ENCODE measurements at places on chromosomes 4 and X.

DNA sequence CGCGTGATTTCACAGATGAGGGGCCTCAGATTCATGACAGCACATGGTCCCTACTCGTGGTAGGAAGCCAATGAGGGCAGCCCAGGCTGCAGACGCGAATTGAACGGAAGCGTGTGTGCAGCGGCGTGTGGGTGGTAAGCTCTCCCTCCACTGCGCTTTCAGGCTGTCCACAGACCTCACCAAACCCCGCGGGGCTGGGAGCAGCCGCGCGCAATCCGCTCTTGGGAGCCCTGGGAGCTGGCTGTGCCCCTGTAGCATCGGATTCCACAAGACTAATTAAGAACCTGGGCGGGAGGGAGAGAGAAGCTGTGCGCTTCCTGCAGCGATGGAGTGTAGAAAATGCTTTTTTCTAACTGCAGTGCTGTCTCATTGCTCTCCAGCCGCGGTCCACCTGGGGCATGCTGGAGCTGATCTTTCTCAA is 134.9 kb downstream of the STOX2 start:
- no peak for DNase-seq

DNA sequence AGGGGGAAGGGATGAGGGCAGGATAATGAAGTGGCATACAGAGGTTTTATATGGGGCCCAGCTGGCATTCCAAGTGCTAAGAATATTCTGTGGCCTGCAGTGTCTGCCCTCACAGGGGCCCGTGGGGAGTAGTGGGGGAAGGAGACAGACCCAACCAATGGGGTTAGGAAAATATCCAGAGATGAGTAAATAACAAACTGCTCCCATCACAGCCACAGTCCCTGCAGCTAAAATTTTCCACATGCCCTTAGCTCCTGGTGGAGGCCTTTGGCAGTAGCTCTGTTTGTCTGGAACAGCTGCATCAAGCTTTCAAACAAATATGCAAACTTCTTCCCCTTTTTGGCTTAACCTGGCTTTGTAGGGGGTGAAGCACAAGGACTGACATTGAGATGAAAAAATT is 3.1 kb downstream of the SRPX2 start:
- no peak for DNase-seq

DNA sequence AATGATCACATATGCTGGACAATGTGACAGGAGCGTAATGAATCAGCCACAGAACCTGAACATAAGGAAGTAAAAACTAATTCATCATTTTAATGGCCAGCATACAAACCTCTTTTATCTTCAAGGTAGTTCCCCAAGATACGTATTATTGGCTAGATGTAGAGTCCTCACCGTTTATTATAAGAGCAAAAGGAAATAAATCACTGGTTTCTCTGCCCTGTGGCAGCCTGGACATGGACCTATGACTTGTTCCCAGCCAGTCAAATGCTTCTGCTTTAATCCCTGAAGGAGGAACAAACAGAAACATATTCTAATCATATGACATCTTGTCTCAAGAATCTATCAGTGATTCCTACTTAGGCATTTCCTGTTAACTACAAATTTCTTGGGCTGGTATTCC is 86.8 kb upstream of the FAM241A start:
- DNase-seq, result no peak

- DNase-seq, result no peak
These were observed 336.2 kb downstream of the ZNF674 start for GRCh38 chrX:46209037-46209436.

DNA sequence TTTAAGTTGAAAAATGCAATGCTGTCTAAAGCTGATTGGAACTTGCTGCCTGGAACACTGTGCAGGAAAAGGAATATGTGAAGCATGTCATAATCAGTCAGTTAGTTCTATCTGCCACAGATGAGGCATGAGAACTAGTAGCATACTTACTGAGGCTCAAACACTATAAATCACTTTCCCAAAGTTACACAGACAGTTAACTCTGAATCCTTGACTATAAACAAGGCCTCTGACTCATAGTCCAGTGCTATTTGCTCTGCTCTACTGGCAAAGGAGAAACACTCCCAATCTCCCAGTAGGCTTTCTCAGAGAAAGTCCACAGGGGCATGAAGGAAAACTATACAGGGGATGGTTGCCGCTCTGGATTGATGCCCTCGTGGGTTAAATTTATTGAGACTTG is 2078.4 kb upstream of the TENM3 start:
- no peak for DNase-seq

- no peak for DNase-seq
These were observed 138.8 kb downstream of the MTNR1A start for GRCh38 chr4:186416451-186417060.

GRCh38 chrX:134855751-134856150 is 135.0 kb upstream of the SMIM10 start:
- no peak for DNase-seq

- DNase-seq, result no peak
These were observed 9.3 kb upstream of the SMIM20 start for GRCh38 chr4:25904748-25905082.

- DNase-seq, result no peak
These were observed 101.8 kb downstream of the SH3KBP1 start for GRCh38 chrX:19785647-19786046.

- DNase-seq, result no peak
These were observed 407.7 kb downstream of the SPRY1 start for GRCh38 chr4:123804196-123804721.

DNA sequence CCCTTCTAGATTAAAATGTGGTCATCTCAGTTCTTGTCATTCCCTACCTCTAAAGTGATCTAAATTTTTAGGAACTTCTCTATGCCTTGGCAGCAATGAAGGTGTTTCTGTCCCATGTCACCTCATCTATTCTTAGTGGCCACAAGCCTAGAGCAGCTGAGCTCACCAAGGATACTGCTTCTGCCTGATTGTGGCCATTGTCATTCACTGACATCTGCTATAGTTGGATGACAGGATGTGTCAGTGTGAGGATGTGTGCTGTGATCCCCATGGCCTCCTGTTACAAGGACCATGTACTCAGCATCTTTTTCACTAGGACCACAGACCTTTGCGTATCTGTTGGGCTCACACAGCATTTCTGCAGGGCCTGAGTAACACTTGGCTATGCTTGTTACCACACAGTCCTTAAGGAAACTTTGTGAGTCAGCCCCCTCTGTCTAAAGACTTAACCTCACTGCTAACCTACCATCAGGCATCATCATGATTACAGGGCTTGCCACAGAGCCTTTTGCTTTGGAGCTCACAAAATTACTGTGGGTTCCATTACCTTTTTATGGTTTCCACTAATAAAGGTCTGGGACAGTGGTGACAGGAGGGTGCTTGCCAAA is 421.0 kb downstream of the ADAM29 start:
- DNase-seq, result no peak

DNA sequence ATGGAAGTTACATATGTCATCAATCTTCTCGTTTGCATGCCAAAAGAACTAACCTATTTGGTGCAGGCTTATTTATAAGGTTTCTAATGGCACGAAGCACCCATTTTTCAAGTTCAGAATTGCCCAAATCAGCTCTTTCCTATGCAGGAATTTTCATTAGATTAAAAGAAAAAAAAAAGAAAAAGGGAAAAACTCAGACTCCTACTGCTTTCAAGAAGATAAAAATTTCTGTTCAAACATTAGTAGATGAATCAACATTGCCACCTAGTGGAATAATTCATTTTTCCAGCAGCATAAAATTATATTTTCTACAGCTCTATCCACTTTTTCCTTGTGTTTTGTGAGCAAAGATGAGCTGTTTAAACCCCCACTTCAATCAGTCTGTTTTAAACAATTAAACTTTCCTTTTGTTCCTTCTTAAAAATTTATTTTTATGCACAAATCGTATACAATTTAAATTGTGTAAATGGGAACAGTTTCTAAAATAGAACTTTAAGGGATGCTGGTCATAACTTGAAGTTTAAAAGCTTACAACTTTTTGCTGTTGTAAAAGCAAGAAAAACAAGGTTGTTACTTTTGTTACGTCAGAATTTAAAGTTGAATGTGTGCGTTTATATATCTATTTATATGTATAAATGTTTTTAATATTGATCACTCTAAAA is 309.9 kb downstream of the ARAP2 start:
- DNase-seq, result no peak

- no peak for DNase-seq
These were observed 157.4 kb downstream of the SPRY1 start for GRCh38 chr4:123553733-123554637.

DNA sequence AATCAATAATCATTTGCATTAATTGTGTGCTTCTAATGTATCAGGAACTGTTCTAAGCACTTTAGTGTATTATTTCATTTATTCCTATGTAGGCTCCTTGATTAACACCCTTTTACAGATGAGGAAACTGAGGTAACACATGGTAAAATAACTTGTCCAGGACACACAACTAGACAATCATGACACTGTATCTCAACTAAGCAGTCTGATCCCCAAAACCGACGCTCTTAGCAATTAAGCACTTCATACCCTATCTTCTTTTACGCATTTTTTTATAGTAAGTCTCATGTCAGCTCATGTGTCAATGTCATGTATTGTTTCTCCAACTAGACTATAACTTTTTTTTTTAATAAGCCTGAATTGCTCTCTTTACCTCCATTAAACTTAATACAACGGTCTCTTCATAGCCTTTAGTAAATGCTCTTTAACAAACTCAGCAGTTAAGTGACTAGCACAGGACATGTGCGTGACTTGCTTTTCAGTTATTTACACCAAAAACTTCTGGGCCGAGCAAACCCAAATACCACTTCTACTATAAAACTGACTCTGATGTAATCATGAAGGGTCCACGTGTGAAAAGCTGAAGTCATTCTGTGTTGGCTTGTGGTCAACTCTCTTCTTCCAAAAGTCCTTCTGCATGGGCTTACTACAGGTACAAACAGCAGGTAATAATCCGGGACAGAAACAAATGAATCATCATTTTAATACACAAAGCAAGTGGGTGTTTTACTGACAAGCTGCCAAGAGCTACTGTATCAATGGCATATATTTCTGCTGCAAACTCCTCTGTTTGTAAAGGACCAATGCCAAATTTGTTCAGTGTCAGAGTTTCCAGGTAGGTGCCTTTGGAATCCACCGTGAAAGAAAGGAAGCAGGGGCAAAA is 7.9 kb upstream of the AMBN start:
- DNase-seq, result no peak

GRCh38 chr4:110586131-110586850 is 36.6 kb downstream of the PITX2 start:
- DNase-seq, result no peak

- no peak for DNase-seq
These were observed 3.0 kb upstream of the ATP1B4 start for GRCh38 chrX:120358737-120359456.

DNA sequence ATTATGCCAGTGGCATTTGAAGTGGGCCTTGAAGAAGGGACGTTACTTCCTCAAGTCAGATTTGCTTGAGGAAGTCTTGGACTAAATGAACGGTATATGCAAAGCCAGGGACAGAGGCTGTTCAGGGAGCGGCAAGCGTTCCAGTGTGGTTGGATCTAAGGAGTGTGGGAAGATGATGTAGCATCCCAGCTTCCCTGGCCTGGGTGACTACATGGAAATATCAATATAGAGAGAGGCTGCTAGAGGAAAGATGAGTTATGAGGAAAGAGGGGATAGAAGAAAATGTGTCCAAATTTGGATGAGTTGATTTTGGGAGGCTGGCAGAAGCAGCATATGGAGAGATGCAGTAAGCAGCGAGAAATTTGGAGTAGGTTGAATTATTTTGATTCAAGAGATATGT is 432.5 kb upstream of the TENM3 start:
- no peak for DNase-seq

- no peak for DNase-seq
These were observed 5.2 kb upstream of the CBR4 start for GRCh38 chr4:169015186-169015623.

DNA sequence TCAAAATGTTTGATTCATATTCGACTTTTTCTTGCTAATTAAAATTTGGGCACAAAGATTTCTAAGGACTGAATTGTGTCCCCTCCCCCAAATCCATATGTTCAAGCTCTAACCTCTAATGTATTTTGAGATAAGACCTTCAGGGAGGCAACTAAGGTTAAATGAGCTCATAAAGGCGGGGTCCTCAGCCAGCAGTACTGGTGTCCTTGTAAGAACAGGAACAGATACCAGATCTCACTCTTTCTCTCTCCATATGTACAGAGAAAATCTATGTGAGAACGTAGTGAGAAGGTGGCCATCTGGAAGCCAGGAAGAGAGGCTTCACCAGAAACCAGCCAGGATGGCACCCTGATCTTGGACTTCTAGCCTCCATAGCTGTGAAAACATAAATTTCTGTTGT is 116.9 kb downstream of the VEGFC start:
- DNase-seq, result no peak

DNA sequence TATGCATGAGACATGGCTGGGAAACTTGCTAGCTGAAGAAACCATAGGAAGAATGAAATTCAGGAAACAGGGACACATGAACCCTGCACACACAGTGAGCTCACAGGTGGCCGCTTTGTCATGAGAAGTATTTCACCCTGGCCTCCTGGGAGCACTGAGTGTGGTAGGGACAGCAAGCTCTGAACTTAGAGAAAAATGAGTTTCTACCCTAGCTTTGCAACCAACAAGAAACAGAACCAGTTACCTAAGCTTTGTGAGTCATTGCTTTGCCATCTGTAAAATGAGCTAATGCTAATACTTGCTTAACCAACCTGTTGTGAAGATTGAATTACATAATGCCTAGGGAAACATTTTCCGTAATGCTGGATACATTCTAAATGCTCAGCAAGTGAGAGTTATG is 206.6 kb upstream of the HS3ST1 start:
- no peak for DNase-seq

DNA sequence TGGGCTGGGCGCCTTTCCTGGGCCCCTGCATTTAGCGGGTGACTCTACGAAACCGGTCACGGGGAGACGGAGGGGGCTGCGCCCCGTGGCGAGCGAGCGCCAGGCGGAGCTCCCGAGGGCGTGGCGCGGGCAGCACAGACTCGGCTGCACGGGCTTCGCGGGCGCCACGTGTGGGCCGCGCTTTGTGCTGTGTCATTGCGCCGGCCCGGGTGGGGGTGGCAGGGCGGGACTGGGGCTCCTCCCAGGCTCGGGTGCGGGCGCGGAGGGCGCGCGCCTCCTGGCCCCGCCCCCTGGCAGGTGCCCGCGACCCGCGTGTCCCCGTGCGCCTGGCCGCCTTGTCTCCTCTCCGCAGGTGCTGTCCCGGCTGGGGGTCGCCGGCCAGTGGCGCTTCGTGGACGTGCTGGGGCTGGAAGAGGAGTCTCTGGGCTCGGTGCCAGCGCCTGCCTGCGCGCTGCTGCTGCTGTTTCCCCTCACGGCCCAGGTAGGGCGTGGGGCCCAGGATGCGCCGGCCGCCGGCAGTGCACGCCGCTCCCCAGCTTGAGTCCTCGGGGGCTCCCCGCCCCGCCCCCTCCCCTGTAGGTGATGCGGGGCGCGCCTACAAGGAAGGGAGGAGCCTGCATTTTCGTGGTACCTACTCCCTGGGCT is 651 bp downstream of the UCHL1 start:
- no peak for DNase-seq

GRCh38 chr4:118224243-118224829 is 128.5 kb downstream of the PRSS12 start:
- no peak for DNase-seq

- no peak for DNase-seq
These were observed 124.6 kb upstream of the MAP3K15 start for GRCh38 chrX:19639813-19640462.

- DNase-seq, result no peak
These were observed 5.9 kb upstream of the ARMCX5 start for GRCh38 chrX:102593367-102593766.

- no peak for DNase-seq
These were observed 105.8 kb downstream of the FAT4 start for GRCh38 chr4:125420526-125420925.

GRCh38 chr4:99234331-99235010 is 15.4 kb upstream of the ADH6 start:
- DNase-seq, result no peak
